ENCODE measurements at places on chromosomes 7 and 10.

DNA sequence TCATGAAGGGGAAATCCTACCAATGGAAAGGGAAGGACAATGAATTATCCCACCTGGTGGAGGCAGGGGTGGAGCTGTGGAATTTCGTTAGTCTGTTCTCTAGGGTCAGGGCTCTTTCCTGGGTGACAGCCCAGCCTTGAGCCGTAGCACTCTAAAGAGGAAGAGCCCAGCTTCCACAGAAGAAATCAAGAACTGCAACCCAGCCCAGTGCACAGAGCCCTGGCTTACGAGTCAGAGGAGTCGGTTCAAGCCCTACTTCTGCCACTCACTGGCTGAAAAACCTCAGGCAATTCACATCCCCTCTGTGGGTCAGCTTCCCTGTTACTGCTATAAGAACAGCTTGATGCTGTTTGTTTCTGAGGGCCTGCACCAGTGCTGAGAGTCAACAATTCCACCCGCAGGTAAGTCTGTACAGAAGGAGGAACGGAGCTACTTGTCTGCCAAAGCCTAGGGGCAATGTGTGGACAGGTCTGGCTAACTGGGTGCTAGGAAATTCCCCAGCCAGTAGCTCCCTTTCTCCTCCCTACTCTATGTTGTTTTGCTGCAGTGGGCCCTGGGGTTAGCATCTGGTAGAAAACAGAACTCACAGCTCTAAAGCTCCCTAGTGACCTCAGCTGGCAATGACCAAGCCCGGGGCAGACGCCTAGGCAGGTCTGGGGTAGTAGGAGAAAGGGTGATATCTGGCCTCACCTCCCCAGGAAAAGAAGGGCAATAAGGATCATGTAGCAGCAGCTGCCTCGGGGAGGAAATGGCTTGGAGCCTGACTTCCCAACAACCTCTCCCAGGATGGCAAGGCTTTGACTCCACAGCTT lies 3.3 kb downstream of the AVPI1 start:
- DNase-seq: no peak

DNA sequence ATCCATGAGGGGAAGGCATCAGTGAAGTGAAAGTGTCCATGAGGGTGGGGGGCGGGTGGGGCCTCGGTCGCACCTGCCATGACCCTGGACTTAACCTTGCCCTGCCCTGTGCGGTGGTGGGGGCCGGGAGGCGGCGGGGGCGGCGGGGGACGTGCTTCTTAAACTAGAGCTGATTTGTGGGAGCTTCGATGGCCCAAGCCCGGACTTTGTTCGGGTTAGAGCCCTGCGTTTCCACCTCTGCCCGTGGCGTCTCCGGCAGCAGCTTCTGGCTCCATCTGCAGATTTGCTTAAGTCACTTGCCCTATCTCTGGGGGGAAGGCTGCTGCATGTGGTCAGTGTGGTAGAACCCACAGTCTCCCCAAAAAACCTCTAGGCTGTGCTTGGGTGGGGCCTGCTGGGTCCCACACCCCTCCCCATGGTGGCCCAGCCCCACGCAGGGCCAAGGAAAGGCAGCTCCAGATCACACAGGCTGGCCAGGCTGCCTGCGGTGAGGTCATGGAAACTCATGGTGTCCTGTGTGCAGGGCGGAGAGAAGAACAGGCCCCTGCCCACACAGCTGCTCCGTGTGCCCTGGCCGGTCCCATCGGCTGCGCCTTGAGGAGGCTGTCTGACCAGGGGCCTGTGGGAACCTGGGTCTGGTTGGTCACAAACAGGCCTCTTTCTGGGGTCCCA lies 93.2 kb downstream of the INPP5A start:
- DNase-seq: no peak

- no peak for DNase-seq
Measured at GRCh38 chr7:50146692-50147091, 53.6 kb upstream of the ZPBP start.

DNA sequence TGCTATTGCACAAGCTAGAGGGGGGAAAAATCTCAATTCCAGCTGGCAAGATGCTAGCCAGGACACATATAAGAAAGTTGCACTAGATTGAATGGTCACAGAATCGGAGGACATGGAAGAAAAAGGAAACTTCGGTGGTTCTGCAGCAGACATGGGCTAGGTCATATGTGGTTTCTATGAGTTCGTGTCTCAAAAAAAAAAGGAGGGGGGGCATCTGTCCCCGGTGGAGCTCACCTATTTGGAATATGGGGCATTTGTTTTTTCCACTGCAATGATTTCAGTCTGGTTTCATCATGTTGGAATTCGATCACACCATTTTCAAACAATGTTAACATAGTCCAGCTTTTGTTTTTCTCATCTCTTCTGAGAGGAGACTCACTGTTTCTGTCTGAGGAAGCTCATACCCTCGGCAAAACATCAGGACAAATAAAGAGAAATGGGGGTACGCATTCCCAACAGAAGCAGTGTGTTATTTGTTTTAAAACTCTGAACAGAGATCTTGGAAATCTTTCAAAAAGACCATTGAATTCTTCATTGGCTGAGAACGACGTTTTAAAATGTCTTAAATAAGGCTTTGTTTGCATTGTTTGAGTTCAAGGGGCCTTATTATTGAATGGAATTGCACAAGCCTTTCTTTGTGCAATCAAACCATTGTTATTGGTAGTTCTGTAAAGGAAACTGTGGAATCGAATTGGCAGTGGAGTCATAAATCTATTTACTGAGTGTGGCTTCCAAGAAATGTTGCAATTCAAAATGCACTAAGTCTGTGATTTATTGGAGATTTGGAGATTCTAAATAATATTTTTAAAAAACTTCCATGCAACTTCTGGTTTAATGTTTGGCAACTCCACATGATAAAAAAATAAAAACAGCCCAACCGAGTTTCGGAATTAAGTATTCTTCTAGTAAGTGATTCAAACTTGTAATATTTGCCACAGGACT lies 173.2 kb downstream of the RTKN2 start:
- DNase-seq: peak; percentile 67

- DNase-seq: no peak
Measured at GRCh38 chr7:78279032-78279431, 480.5 kb downstream of the PHTF2 start.

DNA sequence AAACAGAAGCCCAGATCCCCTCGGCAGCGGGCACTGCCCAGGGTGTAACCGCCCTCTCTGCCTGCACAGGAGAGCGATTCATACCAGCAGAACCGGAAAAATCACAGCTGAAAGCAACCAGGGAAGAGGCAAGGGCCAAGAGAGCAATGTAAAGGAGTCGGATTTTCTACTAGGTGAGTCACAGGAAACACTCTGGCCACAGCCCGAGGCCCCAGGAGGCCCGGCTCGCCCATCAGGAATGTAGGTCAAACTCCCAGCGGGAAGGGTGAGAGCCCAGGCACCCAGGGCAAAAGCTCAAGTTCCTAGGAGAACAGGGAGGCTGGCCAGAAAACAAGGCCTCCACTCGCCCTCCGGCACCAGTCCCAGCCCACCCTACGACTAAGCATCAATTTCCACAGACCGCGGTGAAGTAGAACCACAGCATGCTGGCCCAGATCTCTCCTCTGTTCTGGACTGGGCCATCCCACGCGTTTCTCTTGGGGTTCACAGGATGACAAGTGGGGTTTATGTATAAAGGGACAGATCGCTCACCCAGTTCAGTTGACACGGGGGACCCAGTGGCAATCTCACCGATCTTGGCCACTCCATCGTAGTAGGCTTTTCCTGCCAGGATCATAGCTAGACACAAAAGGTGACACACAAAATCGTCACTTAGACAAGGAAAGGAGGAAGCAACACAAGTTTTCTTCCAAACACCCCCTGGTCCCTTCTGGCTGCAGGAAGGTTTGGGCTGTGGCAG lies 46.2 kb downstream of the BAIAP2L1 start:
- DNase-seq: no peak

- DNase-seq: no peak
Measured at GRCh38 chr7:106731646-106732444, 70.9 kb upstream of the CCDC71L start.
